ENCODE measurements at places on chromosomes 4 and X.

DNA sequence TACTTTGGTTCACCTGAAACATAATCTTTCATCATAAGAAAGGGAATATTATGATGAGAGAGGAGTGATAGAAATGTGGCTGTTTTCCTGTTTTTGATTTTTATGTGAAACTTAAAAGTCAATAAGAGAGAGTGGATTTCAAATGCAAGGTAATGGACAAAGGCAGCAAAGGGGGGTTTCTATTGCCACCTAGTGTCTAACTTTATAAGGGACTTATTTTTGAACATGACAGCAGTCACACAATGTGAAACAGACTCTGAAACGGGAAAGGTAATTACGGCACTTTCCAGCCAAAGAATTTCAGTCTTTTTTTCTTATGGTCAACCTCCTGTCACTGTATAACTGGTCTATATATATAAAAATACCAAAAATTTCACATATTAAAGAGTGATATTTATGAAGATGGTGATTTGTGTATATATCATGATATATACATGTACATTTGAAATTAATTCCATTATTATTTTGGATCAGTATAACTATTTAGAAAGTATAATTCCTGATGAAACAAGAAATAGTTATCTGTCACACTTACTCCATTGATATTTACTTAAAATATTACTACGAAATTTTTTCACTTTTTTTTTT lies 127.1 kb downstream of the FBXO8 start:
- peak; percentile 77 for DNase-seq

DNA sequence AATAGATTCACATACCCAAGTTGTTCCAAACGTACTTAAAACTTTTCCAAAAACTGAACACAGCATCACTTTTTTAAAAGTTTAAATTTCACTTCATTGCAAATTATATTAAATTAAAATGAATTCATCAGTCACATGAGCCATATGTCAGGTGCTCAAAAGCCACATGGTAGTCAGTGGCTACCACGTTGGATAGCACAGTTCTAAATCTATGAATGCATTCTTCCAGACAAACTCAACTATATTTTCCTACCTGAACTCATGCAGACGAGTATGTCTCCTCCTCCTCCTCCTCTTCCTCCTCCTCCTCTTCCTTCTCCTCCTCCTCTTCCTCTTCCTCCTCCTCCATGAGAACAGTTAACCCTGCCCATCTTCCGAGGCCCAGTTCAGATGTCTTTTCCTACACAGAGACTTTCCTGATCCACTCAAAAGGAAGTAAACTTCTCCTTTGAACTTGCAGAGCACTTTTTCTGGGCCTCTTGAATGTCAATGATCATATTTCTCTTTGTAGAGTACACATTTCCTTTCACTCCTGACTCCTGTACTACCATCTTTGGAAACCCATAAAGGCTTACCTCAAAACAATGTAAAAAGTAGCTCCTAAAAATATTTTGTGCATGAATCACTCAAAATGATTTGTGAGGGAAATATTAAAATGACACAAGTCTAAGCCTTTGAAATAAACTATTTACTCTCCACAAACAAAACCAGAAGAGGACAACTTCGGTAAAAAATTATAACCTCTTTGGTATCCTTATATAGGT lies 172.6 kb downstream of the AMELX start:
- no peak for DNase-seq

DNA sequence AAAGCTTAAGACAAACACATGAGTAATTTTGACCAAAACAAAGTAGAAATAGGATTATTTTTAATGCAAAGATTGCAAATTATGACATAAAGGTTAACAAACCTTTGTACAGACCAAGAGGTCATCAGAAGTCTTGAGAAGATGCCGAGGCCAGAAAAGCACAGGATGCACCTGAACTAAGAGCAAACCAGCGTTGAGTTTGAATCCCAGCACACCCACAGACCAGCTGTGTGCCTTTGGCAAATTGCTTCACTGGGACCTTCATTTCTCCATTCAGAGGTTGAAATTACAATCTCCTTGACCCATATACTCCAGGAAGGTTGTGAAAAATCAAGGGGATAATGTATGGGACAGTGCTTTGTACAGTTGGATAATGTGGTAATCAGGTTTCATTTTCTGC lies 56.6 kb downstream of the PPM1K start:
- DNase-seq: no peak

GRCh38 chrX:119728487-119728886 lies 29.9 kb upstream of the SOWAHD start:
- DNase-seq: peak; percentile 43

DNA sequence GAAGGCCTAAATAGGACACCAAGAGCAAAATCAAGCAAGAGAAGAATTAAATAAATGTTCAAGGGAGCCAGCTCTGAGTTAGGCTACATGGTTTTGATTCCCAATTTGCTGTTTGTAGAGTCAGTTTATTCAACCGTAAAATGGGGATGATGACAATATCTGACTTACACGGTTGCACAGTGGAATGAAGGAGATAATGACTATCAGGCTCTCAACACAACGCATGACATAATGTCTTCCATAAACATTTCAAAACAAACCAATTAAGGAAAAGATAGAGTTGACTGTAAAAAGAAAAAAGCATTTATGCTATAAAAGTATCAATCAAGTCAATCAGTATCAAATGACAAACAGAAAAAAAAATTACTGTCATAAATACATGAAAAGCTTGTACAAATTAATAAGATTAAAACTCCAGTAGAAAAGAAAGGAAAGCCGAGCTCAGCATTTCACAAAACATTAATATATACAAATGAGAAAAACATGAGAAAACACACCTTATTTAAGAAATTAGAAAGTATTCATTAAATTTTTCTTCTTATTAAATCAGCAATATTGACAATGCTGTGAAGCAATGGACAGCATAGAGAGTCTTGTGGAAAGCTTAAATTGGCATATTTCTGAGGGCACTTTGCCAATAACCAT lies 179.0 kb downstream of the SCFD2 start:
- no peak for DNase-seq

GRCh38 chrX:38061335-38061734 lies 55.0 kb downstream of the SYTL5 start:
- DNase-seq: peak; percentile 79

DNA sequence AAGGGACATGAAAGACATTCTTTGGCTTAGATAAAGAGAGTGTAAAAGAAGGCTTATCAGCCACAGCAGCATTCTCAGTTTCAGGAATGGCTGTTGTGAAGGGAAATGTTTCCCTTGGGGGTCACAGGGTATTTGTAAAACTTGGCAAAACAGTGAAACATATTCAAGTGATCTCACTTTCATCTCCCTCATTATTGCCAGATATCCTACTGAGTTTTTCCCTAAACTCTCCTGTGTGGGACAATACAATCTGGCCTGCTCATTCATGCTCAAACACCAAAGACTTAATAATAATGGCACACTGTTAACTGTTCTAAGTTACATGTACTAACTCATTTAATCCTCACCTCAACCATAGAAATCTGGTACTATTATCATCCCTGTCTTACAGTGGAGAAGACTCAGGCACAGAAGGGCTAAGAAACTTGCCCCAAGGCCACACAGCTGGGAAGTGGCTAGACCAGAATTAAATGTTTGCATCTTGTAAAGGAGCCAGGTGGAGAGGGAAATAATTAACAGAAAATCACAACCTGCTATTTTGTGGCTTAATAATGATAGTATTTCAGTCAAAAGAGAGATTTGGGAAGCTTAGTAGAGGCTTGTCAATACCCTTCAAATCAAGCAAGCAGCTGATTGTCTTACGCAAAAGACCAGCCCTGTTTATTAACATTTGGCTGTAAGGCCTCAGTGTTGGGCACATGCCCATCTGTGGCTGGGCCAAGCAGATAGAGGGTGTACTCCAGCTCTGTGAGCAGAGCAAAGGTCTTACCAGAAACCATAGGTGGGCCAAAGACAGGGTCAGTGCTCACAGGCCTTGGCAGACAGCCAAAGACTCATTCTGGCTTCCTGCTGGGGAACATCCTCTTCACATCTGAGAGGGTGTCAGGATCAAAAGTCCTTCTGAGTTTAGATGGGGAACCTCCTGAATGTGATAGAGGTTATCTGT lies 17.3 kb downstream of the SMPX start:
- DNase-seq: no peak

GRCh38 chr4:13535708-13536361 lies 8.5 kb downstream of the NKX3-2 start:
- DNase-seq: no peak

GRCh38 chr4:156983366-156983765 lies 11.8 kb upstream of the PDGFC start:
- peak; percentile 49 for DNase-seq

DNA sequence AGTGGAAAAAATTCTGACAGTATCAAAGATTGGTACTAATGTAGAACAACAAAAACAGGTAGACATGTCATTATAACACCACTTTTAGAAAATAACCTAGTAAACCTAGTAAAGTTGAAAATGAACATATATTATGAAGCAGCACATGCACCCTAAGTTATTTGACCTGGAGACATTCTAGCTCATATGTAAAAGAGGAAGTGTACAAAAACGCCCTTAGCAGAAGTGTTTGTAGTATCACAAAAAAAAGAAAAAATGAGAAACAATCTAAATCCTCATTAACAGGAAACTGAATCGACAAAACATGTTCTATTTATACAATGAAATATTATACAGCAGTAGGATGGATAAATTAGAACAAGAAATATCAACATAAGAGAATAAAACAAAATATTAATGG lies 318.9 kb upstream of the PPP1R2C start:
- DNase-seq: no peak

- no peak for DNase-seq
Measured at GRCh38 chr4:108498925-108499324, 121.5 kb upstream of the RPL34 start.

DNA sequence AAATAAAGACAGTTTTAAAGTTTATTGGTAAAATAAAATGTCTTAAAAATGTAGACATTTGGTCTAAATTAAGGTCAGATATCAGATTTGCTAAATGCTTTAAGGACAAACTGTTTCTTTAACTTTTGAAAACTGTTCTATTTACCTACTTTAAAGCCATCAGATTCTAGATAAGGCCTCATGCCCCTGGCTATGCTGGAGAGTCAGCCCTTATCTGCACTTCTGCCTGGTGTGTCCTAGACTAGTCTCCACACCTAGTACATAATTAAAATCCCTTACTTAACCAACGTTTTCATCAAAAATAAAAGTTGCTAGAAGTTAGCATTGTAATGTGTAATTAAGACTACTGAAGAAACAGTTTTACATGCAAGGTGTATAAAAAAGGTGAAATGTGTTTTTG lies 25.6 kb downstream of the HSD17B11 start:
- no peak for DNase-seq

DNA sequence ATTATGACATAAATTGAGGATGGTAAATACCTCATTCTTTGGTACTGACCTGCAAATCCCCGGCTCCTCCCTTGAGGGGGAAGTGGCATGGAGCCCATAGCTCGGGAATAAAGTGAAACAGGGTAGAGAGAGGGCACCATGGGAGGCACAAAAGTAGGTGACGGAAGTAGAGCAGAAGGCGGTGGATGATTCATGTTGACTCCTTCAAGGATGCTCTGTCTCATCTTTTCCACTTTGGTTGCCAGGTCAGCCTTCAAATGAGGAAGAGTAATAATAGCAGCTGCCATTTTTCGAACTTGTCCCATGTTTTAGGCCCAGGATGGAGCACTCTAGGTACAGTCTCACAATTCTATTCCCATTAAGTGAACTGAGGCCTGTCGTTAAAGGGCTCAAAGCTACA lies 41.4 kb upstream of the PHF8 start:
- no peak for DNase-seq

- DNase-seq: no peak
Measured at GRCh38 chrX:9434051-9434550, 30.8 kb upstream of the TBL1X start.

- DNase-seq: no peak
Measured at GRCh38 chr4:155609455-155610059, 57.1 kb upstream of the GUCY1A1 start.

- no peak for DNase-seq
Measured at GRCh38 chr4:87967193-87967592, 8.3 kb upstream of the SPP1 start.

GRCh38 chrX:102491766-102492165 lies 20.2 kb upstream of the TCP11X2 start:
- DNase-seq: no peak

DNA sequence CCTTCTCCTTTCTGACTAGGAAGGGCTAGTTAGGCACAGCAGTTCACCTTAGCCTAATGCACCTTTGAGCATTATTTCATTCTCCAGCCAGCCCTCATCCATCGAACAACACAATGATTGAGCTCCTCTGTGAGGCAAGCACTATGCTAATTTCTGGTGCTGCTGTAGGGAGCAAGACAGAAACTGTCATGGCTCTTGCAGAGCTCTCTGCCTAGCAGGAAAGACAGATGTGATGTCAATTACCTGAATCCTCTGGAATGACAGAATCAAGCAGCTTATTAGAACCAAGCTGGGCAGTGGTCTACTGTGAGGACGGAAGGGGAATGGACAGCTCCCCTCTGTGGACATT lies 256.1 kb upstream of the NOCT start:
- DNase-seq: no peak

- peak; percentile 20 for DNase-seq
Measured at GRCh38 chr4:5045097-5045496, 6.2 kb upstream of the STK32B start.

GRCh38 chr4:73573794-73574528 lies 46.3 kb downstream of the RASSF6 start:
- peak; percentile 84 for DNase-seq

DNA sequence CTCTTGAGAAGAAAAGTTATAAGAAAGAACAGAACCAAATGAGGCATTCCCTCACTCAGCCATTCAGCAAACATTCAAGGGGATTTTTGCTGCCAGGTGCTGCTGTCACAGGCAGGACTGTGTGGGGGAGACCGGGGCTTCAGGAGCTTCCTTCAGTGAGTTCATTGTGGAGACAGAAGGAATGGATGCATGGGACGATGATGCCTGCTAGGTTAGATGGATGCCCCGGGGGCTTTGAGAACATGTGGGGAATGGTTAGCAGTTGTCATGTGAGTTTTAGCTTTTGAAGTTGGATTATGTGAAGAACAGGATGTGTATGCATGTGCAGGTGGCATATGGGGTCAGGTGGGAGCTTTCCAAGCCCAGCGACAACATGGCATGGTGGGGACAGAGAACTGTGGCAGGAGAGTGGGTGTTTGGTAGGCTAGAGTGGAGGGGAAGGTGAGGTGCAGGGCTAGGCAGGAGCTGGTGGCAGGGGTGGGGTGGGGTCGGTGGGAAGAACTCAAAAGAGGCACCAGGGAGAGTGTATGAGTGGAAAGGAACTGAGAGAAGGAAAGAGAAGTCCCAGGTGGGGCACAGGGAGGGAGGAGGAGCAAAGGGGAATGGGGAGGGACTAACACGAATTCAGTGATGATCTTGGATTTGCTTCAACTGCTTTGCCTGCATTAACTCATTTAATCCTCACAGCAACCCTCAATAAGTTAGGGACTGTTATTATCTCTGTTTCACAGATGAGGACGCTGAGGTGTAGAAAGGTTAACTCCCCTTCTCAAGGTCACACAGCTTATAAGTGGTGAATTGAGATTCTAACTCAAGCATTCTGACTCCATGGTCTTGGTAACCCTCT lies 8.4 kb downstream of the DCUN1D4 start:
- DNase-seq: peak; percentile 35

DNA sequence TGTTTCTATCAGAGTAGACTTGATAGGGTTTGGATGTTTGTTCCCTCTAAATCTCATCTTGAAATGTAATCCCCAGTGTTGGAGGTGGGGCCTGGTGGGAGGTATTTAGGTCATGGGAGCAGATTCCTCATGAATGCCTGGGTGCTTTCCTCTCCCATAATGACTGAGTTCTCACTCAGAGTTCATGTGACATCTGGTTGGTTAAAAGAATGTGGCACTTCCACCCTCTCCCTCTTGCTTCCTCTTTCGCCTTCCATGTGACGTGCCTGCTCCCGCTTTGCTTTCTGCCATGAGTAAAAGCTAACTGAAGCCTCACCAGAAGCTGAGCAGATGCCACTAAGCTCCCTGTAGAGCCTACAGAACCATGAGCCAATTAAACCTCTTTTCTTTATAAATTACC lies 47.3 kb upstream of the SRPX start:
- no peak for DNase-seq
